Activated CD4-positive, CD25-positive, alpha-beta regulatory T cell treated with anti-CD3 and anti-CD28 coated beads, Interleukin-2, amount 50 U/mL, for 24 hours (primary cell): ENCODE measurements at places on chromosomes 6 and 20.
A peak's percentile ranks its signal among the peaks of the same experiment; 100 is the strongest.

DNA sequence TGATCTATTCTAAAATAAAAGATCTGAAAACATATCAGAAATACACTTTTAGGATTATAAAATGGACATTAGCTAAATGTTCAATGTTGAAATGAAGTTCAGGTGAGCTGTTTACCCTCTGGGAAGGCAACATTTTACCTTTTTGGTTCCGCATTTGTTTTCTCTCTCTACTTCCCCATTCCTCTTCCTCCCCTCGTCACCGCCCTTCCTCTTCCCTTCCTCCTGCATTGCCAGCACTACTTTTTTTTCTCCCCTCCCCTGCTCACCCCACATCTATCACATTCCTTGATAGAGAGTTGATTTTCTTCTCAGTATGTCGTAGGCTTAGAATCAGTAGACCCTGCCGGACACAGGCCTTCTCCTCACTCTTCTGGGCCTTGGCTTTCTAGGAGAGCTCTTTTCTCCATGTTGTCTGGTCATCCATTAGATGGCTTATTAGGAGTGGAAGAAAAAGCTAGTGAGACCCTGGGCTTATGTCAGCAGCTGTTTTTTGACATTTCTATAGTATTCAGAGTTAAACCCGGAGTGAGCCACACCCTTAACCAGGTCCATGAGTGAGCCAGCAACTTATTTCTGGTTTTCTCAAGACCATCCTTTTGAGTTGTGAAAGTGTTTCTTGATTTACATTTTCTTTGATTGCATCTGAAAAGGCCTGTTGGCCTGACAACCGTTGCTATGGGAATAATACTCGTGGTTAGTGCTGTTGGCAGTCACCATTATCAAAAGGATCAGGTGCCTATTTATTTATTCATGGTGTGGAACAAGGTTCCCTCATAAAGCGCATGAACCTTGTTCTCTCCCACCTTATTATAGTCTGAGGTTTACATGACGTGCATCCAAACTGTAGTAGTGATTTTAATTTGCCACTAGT, 90.9 kb downstream of the DTD1 start:
- no peak for ATAC-seq

DNA sequence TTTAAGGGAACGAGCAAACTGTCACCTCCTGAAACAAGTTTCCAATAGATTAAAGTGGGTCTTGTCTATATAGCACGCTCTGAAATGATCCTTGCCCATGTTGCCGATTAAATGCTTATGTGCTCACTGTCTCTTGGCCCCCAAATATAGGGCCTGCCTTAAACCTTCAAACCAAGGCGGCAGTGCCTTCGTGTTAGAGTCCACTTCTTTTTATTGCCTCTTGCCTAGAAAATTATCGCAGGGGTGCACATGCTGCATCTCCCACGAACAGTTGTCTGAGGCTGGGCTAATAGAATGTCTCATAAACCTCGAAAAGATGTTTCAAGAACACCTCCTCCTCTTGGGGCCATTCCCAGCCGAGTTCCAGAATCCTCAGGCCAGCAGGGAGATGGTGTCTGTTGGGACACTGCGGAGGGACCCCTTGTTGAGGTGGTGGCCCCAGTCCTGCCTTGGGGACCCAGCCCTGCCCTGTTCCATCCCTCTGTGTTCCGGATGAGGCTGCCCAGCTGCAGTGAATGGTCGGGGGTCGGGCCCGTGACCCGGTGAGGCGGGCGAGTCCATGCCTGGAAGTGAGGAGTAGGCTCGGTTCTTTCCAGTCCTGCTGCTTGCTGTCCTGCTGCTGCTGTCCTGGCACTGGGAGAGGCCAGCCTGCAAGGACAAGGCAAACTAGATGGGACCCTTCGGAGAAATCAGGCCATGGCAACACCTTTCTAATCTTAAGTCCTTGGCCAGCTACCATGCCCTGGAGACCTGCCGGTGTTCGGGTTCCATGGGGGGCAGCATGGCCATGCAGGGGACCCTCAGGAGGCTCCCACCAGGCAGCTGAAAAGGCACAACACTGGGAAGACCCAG, 34.7 kb upstream of the SLCO4A1 start:
- no peak for ATAC-seq

- no peak for ATAC-seq
Measured at GRCh38 chr6:16948396-16948795, 153.5 kb upstream of the STMND1 start.

GRCh38 chr20:47051936-47052526, 157.4 kb downstream of the EYA2 start:
- no peak for ATAC-seq

GRCh38 chr6:143513410-143513809, 1.9 kb upstream of the FUCA2 start:
- ATAC-seq: no peak

GRCh38 chr20:9467995-9468394, 46.4 kb upstream of the LAMP5 start:
- no peak for ATAC-seq

DNA sequence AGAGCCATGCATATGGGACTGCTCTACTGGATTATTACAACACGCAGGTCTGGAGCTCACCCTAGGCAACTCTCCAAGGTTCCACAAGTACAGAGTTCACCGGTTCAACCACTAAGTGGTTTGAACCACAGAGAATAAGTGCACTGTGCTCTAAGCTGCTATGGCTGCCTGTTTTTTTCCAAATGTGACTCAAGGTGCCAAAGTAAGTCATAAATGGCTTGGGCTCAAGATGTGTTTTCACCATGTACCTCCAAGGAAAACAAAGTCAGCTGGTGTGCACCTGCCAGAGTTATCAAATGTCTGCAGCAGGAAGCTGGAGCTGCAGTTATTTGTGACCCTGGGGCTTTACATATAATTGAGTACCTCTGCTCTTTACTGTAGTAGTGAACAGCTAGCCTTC, 76.7 kb downstream of the PREP start:
- no peak for ATAC-seq

- ATAC-seq: no peak
Measured at GRCh38 chr6:14294270-14294951, 176.8 kb downstream of the CD83 start.

GRCh38 chr6:38178584-38178886, 359.0 kb downstream of the ZFAND3 start:
- no peak for ATAC-seq

DNA sequence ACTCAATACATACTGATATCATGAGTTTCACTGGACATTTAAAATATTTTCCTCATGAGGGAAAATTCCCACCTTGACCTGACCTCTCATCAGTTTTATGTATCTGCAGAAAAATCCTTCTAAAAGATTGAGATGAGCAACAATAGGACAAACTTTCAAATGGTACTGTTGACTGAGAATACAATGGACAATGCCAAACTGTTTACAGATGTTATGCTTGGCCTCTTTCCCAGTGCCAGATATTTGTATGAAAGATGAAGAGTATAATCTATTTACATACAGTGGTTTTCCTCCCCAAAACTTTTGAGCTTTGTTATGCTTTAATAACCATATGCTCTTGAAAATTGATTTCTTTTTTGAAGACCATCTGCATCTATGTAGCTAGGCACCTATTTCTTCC, 245.1 kb upstream of the RSPO3 start:
- no peak for ATAC-seq

- no peak for ATAC-seq
Measured at GRCh38 chr6:102195311-102195710, 801.8 kb downstream of the GRIK2 start.

DNA sequence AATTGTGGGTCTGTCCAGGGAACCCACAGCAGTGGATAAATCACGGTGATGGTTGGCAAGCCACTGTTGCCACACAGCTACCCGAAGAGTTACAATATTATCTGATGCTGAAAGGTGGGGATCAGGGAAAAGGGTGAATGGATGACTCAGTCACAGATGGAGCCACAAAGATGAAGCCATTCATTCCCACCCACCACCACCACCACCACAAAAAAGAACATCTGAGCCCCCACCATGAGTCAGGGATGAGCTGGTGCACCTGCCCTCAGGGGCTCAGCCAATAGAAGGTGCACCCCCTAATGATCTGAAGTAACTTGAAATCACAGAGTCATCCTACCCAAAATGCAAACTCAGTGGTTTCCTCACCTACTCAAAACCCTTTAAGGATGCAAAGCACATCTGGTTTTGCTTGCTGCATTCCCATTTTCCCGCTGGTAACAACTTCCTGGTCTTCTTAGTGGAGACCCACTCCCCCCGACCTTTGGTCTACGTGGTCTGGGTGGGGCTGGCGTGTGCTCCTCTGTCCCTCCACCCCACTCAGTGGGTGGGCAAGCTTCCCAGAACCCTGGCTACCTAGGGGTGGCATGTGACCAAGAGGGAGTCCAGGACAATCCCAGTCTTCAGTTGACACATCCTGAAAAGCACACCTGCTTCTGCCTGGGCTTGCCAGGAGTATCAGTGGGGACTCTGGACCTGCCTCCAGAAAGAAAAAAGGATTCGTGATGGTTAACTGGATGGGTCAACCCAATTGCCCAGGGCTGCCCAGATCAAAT, 125.5 kb downstream of the ANKRD60 start:
- ATAC-seq: peak; percentile 53

- ATAC-seq: no peak
Measured at GRCh38 chr6:157080986-157081391, 242.3 kb downstream of the TMEM242 start.

GRCh38 chr6:158324136-158324535, 11.9 kb downstream of the TULP4 start:
- ATAC-seq: no peak

DNA sequence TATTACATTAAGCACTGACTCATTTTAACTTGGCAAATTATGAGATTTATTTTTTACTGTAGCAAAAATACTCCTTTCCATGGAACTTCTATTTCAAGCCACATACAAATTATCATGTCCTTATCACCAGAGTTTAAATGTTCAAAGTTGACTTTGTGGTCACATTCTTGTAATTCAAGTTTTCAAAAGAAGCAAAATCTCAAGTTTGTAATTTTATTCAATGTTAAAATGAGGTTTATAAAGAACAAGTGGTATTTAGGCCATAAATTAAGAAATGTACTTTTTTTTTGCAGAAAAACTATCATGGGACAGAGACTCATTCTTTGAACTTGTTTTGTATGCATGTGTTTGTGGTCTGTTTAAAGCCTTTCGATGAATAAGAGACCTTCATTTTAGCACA, 811.5 kb downstream of the TENT5A start:
- no peak for ATAC-seq

GRCh38 chr20:51311636-51312479, 230.7 kb downstream of the NFATC2 start:
- no peak for ATAC-seq

DNA sequence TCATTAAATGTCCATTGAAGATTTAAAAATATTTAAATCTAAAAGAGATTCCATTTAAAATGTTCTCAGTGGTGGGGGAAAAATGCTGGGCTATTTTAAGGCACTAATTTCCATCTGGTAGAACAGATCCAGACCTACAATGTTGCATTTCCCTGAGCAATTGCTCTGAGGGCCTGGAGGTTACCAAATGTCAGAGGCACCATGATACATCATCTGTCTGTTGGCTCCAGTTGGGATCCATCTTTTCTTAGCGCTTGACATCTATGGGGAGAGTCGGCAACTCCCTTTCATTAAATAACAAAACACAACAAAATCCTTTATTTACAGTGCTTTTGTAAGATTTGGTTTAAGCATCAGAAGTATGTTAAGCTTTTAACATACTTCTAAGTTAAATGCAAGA, 224.5 kb downstream of the FOXC1 start:
- no peak for ATAC-seq

DNA sequence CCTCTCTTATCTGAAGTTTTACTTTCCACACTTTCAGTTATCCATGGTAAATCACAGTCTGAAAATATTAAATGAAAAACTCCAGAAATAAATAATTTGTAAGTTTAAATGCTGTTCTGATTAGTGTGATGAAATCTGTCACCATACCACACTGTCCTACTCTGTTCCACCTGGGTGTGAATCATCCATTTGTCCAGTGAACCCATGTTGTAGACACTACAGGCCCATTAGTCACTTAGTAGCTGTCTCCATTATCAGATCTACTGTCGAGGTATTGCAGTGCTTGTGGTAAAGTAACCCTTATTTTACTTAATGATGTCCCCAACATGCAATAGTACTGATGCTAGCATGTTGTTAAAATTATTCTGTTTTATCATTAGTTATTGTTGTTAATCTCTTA, 29.2 kb upstream of the MMS22L start:
- no peak for ATAC-seq

- ATAC-seq: no peak
Measured at GRCh38 chr20:48603116-48603818, 224.5 kb downstream of the PREX1 start.

GRCh38 chr6:17291778-17292177, 10.6 kb downstream of the RBM24 start:
- no peak for ATAC-seq

- ATAC-seq: no peak
Measured at GRCh38 chr6:140071601-140072062, 697.2 kb upstream of the CITED2 start.

DNA sequence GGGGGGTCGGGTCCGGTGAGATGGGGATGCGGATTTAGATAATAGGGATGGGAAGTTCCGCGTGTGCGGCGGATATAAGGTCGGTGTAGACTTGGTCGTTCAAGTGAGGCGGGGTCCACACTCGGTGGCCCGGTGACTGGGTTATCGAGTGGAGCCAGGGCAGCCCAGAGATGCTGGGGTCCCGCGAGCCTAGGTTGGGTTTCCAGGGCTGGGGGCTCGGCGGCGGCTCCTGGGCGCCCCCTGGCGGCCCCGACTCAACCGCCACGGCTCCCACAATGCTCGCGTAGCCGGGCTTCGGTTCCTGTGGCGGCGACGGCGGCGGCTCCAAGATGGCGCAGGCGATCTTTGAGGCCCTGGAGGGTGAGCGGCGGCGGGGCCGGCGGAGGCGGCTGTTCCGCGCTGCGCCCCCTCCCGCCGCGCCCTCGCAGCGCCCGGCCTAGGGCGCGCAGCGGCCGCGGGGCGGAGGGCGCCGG, at the start of gene ZNF341:
Gene ZNF341 (plus strand): TSS at position 304 of the 473 bp plus-strand sequence. CDS start 26 bp downstream, at position 330.
- peak; percentile 78 for ATAC-seq

GRCh38 chr20:38804682-38805501, 605 bp upstream of the PPP1R16B start:
- peak; percentile 51 for ATAC-seq

GRCh38 chr6:140105857-140106256, 731.4 kb upstream of the CITED2 start:
- ATAC-seq: no peak

DNA sequence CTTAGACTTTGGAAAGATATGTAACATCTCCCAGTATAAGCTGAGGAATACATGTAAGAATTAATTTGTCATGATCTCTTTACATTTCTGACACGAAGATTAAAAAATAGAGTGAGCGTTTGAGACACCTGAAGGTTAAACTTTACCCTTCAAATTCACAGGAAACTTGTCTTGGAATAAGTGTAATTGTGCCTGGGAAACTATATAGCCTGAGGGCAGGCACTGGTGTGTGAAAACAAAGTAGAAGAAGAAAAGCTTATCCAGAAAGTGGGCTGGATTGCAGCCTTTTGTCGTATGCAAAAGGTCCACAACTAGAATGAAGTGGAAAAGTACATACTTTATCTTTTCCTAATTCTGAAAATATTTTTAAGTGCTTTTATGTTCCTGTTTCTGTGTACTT, 275.7 kb upstream of the TCF21 start:
- no peak for ATAC-seq

DNA sequence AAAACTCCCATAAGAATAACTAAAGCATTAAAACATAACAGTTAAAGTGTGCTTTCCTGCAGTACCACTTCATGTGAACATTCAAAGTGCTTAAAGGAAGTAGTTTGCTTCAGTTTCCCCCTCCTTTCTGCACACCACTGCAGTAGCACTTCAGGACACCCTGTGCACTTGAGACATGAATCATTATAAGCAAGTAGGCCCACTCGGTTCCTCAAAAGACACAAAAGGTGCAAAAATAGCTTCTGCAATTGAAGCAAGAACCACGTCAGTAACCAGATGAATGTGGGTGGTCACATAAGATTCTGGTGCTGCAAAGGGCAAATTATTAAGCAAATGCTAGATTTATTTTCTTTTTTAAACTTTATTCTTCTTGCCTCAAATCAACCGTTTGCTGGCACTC, 160.6 kb downstream of the HIVEP2 start:
- ATAC-seq: peak; percentile 92
